ENCODE measurements at places on chromosomes 5 and 9.

GRCh38 chr5:169080448-169080911 is 220.5 kb downstream of the SLIT3 start:
- DNase-seq: no peak

DNA sequence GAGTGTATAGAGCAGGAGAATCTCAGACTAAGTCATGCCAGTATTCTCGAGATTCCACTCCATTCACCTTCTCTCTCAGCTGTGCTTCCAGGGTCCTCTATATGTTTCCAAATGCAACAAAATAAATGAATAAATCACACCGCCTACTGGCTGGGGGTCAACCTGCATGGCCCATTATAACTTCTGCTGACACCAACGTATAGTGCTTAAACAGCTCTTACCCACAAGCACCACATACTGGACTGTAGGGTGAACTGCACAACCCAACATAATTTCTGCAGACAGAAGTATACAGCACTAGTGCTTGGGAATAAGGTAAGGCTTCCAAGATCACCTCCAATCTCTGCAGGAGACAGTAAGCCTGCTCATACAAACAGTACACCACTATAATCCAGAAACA is 33.1 kb upstream of the HTR4 start:
- DNase-seq: no peak

- peak; percentile 64 for DNase-seq
These were observed 79.2 kb upstream of the IL7R start for GRCh38 chr5:35777358-35778087.

GRCh38 chr5:7246287-7246686 is 149.7 kb upstream of the ADCY2 start:
- no peak for DNase-seq

Measured in stimulated activated CD8-positive, alpha-beta memory T cell treated with anti-CD3 and anti-CD28 coated beads, Interleukin-4, amount 100 ng/mL, for 1 hour (primary cell).